ENCODE measurements at places on chromosomes 11 and 22.

DNA sequence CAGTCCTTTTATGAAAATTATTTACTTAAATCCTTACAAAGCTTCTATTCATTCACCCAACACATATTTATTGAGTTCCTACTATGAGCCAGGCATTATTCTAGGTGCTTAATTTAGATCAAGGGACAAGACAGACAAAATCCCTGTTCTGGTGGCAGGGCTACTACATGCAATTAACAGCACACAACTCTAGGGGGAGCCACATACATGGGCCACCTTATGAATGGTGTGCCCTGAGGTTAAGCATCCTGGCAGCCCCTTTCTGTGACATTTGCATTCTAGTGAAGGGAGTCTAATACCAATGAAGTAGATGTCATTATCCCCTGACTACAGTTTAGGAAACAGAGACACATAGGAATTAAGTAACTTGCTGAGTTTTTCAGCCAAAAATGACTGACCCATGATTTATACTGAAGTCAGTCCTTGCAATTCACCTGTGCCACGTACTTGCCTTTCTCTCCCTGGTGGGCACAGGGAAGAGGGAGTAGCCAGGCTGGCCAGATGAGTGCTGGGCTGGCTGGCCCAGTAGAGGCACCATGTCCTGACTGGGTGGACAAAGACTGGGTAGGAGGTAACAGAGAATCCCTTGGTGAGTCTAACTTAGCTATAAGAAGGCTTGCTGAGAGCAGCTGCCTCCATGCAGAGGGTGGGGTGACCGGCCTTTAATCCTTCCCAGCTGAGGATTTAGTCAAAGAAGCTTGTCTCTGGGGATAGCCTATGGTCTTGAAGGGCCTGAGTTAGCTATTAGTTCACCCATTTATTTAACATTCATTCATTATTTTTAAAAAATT is 52.0 kb upstream of the ELF5 start:
- no peak for DNase-seq

DNA sequence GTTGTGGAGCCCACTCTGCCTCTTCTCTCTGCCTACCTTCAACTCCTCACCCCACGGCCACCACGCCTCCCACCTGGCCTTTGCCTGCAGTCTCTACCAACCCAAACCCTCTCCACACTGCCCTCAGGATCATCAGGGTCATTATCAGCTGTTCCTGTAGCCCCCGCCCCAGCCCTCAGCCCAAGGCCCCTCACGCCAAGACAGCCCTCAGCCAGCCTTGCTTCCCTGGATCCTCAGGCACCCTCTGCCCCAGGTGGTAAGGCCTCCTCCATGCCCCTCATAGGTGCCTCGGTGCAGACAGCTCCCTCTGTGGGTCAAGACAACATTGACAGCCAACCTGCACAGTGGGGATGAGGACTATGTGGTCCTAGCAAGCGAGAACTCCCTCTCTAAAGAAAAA is 1.7 kb downstream of the SBF1 start:
- no peak for DNase-seq

GRCh38 chr11:134356656-134357544 is 25.1 kb downstream of the GLB1L2 start:
- DNase-seq = no peak

DNA sequence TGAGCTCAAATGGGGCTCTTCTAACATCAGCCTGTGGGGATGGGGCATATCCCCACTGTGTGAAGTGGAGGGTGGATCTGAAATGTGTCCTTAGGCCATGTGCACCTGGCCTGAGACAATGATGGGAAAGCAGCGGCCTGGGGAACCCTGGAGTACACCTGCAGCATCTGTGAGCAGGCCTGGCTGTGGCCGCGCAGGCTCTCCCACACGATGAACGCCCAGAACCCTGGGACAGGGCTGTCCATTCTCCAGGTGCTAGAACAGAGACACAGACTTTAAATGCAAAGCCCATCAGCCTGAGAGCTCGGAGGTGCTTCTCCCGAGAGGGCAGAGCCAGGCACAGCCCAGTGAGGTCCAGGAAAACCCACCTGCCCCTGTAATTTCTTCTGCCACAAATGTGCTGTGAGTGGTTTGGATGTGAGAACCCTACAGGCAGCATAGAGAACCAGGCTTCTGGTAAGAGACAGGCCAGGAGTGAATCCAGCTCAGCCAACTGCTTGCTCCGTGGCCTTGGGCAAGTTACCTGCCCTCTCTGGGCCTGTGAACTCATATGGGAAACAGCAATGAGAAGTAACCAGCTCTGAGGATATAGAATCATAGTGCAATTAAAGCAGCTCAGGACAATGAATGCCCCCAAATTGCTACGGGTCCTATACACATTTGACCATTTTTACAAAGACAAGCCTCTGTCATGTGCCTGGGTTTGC is 167.9 kb downstream of the SHANK2 start:
- no peak for DNase-seq

DNA sequence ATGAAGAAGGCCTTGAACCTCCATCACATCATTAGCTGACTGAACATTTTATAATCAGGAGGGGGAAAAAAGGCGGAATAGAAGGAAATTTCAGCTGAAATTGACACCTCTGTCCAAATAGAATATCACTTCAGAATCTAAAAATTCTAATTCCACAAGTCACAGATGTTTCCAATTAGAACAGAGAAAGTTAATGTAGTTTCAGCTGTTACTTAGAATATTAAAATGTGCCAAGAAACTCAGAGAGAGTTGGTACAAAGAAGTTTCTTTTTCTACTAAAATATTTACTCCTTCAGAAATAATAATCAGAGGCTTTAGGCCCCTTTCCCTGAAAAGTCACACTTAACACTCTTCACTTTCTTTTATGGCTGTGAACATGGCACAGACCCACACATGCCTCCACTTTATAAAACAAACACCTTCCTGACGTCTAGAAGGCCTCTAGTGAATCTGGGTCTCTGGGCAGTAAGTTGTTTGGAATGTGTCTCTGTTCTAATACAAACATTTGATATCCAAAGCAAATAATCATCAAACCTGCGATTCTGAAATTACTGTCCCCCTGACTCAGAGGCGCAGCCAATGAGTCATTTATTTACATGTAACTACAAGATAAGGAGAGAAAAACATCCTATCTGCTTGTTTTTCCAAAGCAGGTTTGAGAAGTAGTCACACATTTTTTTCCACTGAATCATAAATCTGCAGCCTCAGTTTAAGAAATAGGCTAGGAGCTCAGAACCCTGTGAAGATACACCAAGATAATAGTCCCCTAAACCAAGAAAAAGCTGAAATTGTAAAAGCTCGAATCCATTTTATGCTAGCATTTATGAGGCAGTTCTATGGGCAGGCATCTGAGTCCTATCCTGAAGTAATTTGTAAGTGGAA is 148.4 kb downstream of the ME3 start:
- no peak for DNase-seq

DNA sequence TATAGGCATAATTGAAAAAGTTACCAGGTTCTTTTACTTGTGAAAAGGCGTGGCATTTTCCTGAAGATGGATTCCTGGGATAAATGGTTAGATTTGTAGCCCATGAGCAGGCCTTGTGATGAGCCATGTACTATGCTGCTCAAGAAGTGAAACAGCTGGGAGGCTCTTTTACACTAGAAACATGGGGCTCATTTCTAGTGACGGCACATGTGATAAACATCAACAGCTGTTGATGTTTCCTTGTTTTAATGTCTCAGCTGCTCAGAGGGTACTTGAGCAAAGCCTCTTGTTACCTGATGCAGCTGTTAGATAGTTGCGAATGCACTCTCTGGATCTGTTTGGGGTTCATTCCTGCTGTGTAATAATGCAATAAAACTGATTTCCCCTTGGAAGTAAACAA is 396.8 kb downstream of the GUCY1A2 start:
- no peak for DNase-seq

- no peak for DNase-seq
These were observed 100.8 kb downstream of the KIAA1671 start for GRCh38 chr22:25053153-25053805.

DNA sequence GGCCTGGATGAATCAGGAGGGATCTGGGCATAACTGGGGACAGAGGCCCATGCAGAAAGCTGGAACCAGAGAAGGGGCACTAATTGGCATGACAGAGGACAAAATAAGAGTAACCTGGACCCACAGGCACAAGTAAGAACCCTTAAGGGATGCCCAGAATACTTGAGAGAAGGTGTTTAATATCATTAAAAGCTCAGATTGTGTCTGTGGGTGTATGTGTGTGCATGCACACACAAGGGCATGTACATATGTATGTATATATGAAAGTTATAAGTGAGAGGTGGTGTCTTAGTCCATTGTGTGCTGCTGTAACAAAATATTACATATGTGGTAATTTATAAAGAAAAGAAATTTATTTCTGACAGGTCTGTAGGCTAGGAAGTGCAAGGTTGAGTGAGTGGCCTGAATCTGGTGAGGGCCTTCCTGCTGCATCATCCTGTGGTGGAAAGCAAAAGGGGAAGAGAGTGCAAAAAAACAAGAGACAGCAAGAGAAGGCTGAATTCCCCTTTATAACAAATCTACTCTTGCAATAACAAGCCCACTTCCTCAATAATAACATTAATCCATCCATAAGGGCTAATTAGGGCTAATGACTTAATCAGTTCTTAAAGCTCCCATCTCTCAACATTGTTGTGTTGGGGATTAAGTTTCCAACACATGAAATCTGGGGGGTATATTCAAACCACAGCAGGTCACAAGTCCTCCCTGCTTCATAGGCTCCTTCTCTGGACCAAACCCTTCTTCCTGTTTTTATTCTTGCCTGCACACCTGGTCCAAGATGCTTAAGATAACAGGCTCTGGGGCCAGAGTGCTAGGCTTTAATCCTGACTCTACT is 68.3 kb upstream of the POU2AF2 start:
- DNase-seq = peak; percentile 39

DNA sequence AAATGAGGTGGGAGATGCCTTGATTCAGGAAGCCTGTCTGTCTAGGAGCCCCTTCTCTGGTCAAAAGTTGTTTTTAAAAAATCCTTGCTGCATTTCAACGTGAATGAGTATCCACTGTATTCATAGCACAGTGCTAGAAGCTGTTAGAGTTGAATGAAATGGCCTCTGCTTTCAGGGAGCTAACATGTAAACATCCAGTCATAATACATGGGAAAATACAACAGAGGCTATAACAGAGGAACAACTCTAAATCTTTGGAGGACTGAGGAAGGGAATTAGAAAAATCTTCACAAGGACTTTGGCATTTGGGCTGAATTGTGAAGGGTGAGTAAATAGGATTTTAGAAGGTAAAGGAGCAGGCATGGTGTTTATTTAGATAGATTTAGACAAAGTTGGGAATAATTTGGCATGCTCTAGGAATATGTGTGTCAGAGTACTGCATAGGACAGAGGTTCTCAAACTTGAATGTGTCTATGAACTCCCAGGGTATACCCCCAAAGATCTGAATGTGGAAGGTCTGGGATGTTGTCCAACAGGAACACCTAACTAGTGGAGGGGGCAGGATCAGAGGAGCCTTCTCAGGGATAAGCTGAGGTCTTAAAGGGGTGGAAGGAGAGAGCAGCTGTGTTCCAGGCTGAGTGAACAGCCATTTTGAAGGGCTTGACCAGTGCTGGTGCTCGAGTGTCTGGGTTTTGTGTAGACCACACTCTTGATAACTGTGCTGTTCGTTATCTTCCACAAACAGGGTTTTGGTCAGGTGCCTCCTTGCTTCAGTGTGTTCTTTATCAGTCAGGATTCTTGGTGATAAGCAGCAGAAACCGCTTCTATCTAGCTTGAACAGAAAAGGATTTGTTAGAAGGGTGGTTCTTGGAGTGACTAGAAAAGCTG is 12.7 kb downstream of the SREBF2 start:
- no peak for DNase-seq

- no peak for DNase-seq
These were observed 30.6 kb downstream of the KIAA1671 start for GRCh38 chr22:24983151-24983550.

GRCh38 chr11:124791626-124792341 is 8.4 kb downstream of the MSANTD2 start:
- no peak for DNase-seq

DNA sequence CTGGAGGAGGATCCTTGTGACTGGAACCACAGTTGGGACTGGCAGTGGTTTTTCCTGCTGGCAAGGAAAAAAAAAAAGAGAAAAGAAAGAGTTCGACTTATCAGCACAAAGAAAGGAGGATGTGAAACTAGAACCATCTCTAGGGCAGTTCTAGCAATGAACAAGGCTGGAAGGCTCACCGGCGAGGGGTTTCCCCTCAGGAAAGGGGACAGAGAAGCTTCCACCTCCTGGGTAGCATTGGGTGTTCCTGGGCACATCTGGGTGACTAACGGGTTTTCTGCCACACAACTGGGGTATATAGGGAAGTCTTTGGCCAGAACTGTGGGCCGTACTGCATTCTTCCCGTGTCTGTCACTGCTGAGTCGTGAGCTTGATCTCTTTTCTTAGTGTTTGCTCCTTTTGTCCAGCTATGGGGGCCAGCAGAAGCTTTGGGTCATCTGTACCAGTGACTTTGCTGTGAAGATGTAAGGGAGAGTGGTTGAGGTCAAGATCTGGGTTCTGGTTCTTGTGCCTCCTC is 109.4 kb upstream of the OR4B1 start:
- DNase-seq = peak; percentile 66

DNA sequence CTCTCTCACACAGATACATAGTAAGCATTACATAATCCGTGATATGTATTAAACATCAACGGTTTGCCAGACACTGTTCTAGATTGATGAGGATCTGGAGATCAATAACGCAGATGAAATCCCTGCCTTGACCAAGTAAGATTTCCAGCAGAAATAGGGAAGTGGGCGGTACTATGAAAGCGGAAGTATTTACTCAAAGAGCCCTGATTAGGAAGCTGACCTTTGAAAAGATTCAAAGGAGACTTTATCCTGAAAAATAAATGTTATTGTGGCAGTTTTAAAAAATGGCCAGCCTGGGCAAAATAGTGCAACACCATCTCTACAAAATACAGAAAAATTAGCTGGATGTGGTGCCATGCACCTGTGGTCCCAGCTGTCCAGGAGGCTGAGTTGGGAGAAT is 26.8 kb downstream of the GAB2 start:
- no peak for DNase-seq
